ENCODE measurements at places on chromosomes 1 and 21. TPM values are rescaled to one million over a fixed set of nuclear protein-coding genes. Genes with fewer than 3 reads are reported as not detected.

DNA sequence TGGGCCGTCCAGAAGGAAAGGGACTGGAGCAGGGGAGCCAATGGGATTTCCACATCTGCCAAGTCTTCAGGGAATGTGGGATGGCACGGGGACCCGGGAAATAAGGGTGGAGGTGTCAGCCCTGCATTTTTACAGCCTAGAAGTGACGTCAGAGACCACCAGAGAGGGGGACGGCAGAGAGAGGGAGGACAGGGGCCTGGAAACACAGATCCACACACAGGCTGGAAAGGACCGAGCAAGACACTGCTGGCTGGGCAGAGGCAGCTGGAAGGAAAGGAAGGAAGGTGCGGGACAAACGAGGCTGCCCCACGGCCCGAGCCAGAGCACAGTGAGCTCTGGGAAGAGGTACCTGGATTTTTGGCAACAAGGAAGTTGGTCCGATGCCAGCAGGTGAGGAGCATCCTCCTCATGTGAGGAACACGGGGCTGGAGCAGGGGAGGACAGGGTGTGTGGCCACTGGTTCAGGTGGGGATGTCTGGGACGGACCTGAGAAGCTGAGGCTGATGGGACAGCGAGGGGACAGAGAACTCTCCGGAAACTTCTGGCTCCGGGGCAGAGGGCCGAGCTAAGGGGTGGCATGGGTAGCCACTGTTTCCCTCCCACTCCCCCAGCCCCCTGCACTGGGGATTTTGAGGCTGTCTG is 138.3 kb downstream of the PGBD5 start:
- peak; percentile 83 for DNase-seq

DNA sequence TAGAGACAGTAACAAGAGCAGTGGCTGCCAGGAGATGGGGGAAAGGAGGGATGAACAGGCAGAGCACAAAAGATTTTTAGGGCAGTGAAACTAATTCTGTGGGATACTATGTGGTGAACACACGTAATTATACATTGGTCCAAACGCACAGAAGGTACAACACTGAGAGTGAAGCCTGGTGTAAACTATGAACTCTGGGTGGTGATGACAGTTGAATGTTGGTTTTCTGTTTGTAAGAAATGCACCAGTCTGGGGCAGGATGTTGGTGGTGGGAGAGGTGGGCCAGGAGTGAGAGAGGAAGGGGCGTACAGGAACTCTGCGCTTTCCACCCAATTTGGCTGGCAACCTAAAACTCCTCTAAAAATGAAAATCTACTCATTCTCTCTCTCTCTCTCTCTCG is 50.2 kb upstream of the TIAM1 start:
- DNase-seq: no peak

- DNase-seq: no peak
Measured at GRCh38 chr21:24204641-24205040, 1402.6 kb downstream of the MRPL39 start.

GRCh38 chr1:227939791-227940771 is 7.7 kb downstream of the WNT9A start:
- DNase-seq: peak; percentile 72

- no peak for DNase-seq
Measured at GRCh38 chr1:118081387-118081786, 103.6 kb downstream of the SPAG17 start.

GRCh38 chr1:246063013-246063616 is 444.0 kb downstream of the SMYD3 start:
- no peak for DNase-seq

LCE1A gene
- total RNA-seq: not detected

Data from chondrocyte (in vitro differentiated cells).